ENCODE measurements at places on chromosomes 5 and 9. TPM values are rescaled to one million over a fixed set of nuclear protein-coding genes. Genes with fewer than 3 reads are reported as not detected.

- no peak for DNase-seq
Observed at GRCh38 chr9:125446561-125447094, 185.0 kb downstream of the GAPVD1 start.

Gene PCDHB14
- total RNA-seq, result not detected

Gene PDLIM4
- 1.4 TPM for total RNA-seq

DNA sequence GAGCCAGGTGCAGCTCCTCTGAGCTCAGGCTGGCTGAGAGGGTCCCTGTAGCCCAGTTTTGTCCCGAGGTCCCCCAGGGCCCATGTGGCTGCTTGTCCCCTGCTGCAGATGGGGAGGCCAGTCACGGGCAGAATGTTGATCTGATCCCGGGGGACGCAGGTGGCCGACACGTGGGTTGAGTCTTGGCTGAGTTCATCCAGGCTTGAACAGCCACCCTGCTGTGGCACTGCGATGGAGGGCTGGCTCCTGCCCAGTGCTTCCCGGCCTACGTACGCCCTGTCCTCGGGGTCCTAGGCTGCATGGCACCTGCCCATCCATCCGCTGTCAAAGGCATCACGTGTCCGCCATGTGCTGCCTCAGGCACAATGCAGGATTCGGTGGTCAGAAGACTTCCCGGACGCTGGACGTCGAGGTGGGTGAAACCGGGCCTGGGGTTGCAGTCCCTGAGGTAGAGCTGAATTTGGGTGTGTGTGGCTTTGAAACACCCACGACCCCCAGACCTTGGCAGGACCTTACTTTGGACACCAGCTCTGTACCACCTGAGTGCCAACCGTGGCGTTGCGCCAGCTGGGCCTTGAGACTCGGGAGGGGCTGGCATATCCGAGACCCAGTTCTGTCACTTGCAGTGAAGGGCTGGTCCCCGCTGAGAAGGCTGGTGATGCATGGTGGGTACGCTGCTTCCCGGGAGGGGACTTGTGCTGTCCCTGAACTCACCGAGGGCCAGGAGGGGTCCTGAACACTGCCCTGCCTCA, 22.3 kb downstream of the RXRA start:
- no peak for DNase-seq

GRCh38 chr5:165502893-165503691, 1997.7 kb downstream of the MAT2B start:
- DNase-seq, result no peak

Gene OR2S2
- total RNA-seq, result not detected

DNA sequence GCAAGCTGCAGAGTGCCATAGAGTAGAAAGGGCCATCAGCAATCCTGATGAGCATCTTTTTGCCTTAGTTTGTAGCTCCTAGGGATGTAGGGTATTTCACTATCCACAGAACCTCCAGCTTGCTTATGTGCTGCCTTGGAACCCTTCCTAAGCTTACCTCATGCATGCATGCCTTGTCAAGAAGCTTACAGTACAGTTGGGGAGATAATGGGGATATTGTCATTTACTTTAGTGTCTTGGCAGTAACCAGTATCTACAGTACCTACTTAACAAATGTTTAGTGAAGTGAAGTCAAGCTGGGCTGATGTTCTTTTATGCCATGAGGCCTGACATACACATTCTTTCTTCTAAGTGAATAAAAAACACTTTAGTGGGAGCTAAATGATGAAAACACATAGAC, 164.6 kb upstream of the PPP1R2B start:
- no peak for DNase-seq

DNA sequence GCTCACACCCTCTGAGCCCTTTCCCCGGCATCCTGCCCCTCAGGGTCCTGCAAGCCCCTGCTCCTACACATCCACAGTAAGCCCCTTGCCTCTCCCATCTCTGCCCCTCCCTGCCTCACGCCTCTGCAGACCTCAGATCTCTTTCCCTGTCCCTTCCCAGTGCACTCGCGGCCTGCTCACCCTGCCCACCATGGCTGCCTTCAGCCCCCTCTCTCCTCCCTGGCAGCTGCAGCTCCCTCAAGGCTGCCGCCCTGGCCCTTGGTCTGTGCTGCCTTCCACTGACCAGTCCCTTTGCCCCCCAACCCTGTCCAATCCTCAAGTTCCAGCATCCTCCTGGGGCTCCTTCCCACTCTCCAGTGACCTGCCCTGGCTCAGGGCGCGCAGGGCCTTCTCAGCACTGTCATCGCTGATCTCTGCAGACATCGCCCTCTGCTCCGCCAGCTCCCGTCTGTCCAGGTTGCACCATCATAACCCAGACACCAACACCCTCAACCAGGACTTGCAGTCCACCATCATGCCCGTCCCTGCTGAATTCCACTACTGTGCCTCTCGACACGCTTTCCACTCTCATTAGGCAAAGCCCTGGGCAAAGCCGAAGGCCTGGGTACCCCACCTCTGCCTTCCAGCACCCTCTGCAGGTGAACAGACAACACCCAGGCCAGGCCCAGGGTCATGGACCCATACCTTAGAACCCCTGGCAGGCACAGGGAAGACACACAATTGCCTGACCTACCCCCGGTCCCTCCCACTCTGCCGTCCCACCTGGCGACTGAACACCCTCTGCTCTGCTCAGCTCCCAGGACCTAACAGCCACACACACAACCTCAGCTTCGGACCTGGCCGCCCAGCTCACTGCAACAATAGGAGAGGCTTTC, 97.8 kb upstream of the RUFY1 start:
- DNase-seq, result no peak

Gene PNPLA7
- total RNA-seq, result 2.0 TPM

Gene SLC25A2
- total RNA-seq, result 0.35 TPM

DNA sequence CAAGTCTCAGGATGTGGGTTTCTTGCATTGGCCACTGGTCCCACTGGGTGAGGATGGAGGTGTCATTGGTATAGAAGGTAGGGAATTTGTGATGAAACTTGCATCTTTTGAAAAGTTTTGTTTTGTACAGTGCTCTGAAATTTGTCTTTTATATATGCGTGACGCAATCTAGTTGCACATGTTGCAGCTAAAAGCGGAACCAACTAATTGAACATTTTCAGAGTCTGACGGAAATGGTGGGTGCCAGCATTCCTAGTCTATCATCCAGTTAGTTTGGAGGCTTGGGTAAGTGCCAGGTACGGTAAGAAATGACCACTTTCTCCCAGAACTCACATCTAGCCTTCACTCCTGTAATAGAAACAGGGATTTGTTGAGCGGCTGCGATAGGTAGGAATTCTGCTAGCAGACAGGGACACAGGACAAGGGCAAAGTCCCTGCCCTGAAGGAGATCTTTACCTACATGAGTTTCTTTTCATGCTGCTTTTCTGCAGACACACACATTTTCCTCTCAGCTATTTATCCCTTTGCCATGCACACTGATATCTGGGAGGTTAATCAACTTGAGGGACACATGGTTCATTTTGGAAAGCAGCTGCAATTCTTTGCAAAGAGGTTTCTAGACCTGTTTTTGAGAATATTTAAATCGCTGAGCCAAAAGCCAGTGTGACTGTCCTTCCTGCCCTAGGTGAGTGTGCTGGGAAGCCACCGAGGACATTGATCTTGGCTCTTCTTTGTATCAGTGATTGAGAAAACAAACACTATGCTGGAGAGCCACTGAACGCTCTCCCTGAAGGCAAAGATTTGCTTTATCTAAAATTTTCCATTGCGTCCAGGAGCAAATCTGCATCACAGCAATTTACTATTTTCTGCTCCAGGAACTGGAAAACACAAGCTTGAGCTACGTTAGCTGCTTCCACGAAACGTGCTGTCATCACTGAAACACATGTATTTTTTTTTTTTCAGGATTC, 89.7 kb downstream of the DAP start:
- no peak for DNase-seq

GRCh38 chr5:107665036-107665570, 5.6 kb downstream of the EFNA5 start:
- no peak for DNase-seq

Gene IL31RA
- not detected for total RNA-seq

DNA sequence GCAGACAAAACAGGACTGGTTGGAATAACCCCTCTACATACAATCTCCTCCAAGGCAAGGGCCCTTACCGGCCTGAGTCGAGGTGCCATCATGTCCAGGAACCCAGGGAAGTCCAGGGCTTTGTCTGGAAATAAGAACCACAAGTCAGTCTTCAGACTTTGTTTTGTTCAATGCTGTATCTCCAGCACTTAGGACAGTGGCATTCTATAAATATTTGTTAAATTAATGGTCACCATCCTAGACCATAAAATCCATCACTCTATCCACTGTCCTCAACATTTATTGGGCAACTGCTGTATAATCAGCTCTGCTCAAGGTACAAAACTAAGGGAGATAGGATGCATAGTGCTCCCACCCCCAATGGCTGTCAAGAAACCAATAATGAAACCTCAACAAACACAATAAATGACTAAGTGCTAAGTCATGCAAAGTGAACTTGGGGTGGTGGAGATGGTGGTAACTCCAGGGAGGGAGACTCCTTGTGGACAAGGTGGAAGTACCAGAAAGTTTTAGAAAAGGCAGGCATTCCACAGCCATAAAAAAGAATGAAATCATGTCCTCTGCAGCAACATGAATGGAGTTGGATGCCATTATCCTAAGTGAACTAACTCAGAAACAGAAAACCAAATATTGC, 5.0 kb downstream of the RELL2 start:
- DNase-seq, result no peak

DNA sequence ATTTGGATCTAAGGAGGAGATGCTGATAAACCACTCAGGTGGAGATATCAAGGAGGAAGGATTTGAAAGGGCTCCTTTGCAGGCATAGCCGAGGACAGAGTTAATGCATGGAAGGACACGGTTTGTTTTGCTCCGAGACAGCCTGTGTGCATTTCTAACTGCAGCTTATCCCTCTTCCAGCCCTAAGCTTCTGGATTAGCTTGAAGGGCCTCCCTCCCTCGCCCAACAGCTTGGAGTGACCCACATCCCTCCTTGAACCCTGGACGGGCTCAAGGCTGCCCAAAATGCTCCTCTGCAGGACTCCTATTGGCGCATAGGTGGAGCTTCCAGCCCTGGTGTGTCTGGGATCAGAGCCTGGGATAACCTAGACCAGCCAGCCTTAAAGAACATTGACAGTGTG, 66.7 kb downstream of the PPARGC1B start:
- DNase-seq, result no peak

Gene ZNF354C
- 5.7 TPM for total RNA-seq

Gene GABBR2
- not detected for total RNA-seq

DNA sequence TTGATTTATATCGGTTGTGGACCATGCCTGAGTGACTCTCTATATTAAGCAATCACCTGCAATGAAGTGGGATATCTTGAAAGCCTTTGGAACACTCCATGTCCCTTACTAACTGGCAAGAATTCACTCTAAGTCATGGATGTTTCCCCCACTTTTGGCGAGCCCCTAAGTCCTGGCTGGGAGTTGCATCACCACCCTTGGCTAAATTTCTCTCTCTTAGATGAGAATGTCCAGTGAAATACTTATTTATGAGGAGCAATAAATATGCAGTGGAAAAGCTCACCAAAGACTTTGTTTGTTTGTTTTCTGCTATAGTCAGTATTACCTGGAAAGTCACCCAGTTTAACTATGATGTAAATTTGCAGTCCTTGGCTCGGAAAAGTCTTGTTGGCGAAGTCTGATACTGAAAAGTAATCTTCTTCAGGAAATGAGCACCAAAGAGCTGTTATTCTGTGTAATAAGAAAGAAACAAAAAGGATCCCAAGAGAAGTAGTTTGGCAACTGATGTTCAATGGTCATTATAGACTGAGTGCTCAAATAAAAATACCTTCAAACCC, 333.8 kb downstream of the DMRT2 start:
- DNase-seq, result no peak

DNA sequence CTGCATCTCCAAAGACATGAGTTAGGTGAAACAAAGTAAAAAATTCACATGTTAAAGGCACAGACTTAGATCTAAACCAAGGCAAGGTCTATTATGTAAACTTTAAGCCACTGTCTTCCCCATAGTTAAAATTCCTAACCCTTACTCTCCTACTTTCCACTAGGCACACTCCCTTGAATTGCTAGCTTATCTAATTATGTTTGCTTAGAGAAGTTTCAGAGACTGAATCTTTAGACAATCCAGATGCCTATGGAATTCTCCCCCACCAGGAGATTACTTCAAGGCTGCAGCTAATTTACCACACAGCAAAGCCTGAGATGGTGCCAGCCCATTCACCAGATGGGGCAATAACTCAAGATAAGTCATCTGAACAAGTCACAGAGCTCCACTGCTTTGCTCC, 803.1 kb upstream of the COX7C start:
- DNase-seq, result no peak

GRCh38 chr9:112890106-112891081, at the start of gene SLC46A2:
Gene SLC46A2, minus strand, starts transcription at chr9:112890876. Its CDS starts 195 bp downstream, at chr9:112890681.
- DNase-seq, result no peak

Gene NFX1
- 45.6 TPM for total RNA-seq

- DNase-seq, result no peak
Observed at GRCh38 chr9:127446713-127447415, 4.3 kb downstream of the RPL12 start.

Gene MEIKIN
- 0.53 TPM for total RNA-seq

DNA sequence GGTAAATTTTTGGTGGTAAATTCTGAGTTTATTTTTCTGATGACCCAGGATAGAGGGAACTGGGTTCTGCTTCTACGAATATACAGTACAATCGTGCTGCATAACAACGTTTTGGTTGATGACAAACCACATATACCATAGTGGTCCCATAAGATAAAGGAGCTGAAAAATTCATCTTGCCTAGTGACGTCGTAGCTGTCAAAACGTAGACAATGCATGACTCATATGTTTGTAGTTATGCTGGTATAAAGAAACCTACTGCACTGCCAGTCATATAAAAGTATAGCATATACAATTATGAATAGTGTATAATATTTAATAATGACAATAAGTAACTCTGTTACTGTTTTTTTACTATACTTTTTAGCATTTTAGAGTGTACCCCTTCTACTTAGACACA, 244.0 kb downstream of the GAS1 start:
- no peak for DNase-seq

DNA sequence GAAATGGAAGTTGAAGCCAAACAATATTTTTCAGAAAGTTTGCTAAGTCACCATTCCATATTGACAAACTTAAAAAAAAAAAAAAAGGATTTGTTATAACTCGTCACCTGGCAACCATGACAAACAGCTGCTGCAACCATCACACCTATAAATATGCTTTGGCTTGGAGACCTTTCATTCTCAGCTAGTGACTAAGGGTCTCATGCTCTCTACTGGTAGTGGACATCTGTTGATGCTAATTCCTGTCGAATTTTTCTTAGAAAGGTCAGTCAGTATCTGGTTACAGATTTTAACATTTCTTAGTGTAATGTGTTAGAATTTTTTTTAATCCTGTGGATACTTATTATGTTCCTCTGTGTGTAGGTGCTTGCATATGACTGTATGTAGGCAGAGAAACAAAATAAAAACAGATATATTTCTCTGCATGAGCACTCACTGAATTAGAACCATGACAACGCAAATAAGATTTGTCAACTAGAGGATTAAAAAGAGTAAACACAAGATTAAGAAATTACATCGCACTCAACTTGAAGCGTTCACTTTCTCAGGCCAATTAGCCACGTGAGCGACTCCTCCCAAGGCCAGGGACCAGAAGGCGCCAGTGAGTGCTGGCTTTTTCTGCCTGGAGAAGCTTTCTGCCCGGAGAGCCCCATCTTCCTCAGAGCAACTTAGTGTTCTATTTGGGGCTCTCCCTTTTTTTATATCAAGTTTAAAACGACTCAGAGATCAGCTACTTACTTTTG, 27.0 kb upstream of the ZNF622 start:
- no peak for DNase-seq
